ENCODE measurements at places on chromosomes 11 and 22.
A peak's percentile ranks its signal among the peaks of the same experiment; 100 is the strongest.

- DNase-seq = no peak
Observed at GRCh38 chr11:102341844-102342318, 5.1 kb upstream of the BIRC2 start.

GRCh38 chr22:24752088-24752623, 22.4 kb downstream of the PIWIL3 start:
- no peak for DNase-seq

- DNase-seq = no peak
Observed at GRCh38 chr11:100824041-100824809, 137.1 kb downstream of the ARHGAP42 start.

GRCh38 chr11:101446726-101447125, 137.1 kb downstream of the TRPC6 start:
- no peak for DNase-seq

- no peak for DNase-seq
Observed at GRCh38 chr11:119362741-119363080, 16.2 kb upstream of the MFRP start.

DNA sequence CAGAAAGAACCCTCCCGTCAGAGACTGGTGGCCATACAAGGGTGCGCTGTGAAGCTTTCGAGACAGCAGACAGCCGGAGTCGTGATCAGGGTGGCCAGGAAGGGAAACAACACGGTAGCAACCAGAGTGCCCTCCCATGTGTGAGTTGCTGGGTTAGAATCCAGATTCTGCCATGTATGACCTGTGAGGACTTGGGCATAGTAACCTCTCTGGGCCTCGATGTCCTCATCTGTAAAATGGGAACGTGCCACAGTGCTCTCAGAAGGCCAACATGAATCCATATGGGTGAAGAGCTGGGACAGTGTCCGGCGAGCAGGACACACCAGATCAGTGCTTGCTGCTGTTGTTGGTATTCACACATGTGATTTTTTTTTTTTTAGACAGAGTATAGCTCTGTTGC, 7.6 kb upstream of the FGF3 start:
- peak; percentile 26 for DNase-seq

- no peak for DNase-seq
Observed at GRCh38 chr11:78927511-78927910, 352.8 kb upstream of the NARS2 start.

DNA sequence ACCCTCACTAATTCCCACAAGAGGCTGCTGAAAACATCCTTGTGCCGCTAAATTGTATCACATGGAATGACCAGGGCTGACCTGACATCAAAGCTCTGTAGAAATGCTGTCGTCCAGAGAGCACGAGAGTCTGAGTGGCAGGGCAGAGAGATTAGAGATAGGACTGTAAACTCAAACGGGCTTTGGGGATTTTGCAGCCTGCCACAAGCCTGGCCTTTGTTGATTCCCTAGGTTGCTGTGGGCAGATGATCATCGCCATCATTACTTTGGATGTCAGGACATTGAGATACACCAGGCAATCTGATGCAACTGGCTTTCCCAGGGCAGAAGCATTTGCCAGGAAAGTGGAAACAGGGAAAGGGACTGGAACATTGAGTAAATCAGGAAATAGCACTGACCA, 131.6 kb downstream of the ETS1 start:
- no peak for DNase-seq

GRCh38 chr11:34977089-34977912, 60.9 kb downstream of the PDHX start:
- DNase-seq = no peak

DNA sequence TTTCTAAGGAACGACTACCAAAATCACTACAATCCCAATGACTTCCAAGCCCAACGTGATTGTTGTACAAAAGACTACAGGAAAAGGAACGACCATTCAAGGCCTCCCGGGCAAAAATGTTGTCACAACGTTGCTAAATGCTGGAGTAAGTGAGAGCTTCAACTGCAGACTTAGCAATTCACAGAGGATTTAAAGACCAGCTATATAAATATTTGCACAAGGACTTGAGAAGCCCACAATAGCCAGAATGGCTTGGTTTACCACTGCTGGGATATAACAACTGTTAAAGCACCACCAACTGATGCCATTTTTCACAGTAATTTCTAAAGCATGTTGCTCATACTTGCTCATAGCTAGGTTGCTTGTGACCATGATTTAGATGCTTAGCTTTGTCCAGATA, 78.3 kb downstream of the EMSY start:
- no peak for DNase-seq

- DNase-seq = no peak
Observed at GRCh38 chr11:111185266-111185665, 60.3 kb upstream of the POU2AF2 start.

- DNase-seq = no peak
Observed at GRCh38 chr22:46046299-46046685, 69.3 kb upstream of the WNT7B start.

DNA sequence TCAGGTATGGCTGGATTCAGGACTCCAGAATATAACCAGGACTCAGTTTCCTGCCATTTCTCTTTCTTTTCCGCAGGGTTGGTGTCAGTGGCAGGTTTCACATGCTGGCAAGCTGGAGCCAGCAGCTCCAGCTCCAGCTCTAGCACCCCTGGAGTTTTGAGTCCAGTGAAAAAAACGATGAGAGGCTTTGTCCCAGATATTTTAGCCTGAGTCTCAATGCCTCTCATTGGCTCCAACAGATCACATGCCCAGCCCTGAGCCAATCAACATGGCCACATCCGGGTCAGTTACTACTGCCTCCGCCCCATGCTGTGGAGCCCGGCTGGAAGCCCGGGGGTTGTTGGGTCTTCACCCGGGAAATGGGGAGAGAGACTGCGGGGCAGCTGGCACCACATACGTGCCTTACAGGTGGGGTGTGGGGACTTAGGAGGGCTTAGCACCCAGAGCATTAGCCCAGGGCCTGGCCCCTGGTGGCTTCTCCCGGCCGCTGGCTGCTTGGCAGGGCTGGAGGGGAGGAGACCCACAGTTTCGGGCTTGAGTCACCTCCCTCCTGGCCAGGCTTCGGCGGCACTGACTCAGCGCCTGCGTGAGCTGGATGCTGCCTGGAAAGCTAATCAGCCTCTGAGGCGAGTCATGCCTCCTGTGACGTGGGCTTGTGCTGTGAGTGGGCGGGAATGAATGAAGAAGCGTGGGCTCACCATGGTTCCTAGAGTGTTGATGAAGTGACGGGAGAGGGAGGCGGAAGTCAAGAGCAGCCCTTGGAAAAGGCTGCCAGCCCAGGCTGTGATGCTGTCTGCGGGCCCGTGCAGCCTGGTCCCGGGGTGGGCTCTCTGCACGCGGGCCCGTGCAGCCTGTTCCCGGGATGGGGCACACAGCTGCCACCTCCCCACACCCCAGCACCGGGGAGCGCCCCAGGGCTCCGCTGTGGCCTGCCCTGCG, 15.3 kb upstream of the MRTFA start:
- peak; percentile 84 for DNase-seq

GRCh38 chr11:130997278-130997677, 81.0 kb upstream of the SNX19 start:
- no peak for DNase-seq

All from HuH-7.5 (cell line).